Activated T-helper 1 cell treated with anti-CD3 and anti-CD28 coated beads, Interleukin-12 subunit alpha, Interleukin-12 subunit beta, Interleukin-2, Interleukin-4 antibody, amounts not matched to agents 30 ng/mL and 10 ng/mL and 1 ng/mL, durations not matched to agents 14 hours and 24 hours and 36 hours (primary cell): ENCODE measurements at places on chromosomes 7 and 10. TPM values are rescaled to one million over a fixed set of nuclear protein-coding genes. Genes with fewer than 3 reads are reported as not detected.

Gene GRID2IP
- 0.08 and 0.12 TPM in 2 replicates for total RNA-seq

Gene INHBA
- 1.9 and 2.5 TPM in 2 replicates for total RNA-seq

Gene FRMPD2
- not detected in 2 replicates for total RNA-seq

Gene SPOCK2
- 139 and 142 TPM in 2 replicates for total RNA-seq

Gene UCMA
- not detected in 2 replicates for total RNA-seq

Gene ITIH2
- total RNA-seq = not detected in 2 replicates

Gene GSTO1
- 125 TPM in 2 replicates for total RNA-seq

Gene FUOM
- total RNA-seq = 45.4 and 51.8 TPM in 2 replicates

Gene FAM13C
- not detected in 2 replicates for total RNA-seq

Gene SUN3
- total RNA-seq = not detected in 2 replicates

Gene FAM180A
- not detected in 2 replicates for total RNA-seq

Gene CALHM1
- not detected in 2 replicates for total RNA-seq

GRCh38 chr10:110357252-110357780 lies 52.6 kb upstream of the SMNDC1 start:
- no peak for DNase-seq

GRCh38 chr7:87267239-87267900 lies 47.8 kb upstream of the TMEM243 start:
- DNase-seq = no peak

DNA sequence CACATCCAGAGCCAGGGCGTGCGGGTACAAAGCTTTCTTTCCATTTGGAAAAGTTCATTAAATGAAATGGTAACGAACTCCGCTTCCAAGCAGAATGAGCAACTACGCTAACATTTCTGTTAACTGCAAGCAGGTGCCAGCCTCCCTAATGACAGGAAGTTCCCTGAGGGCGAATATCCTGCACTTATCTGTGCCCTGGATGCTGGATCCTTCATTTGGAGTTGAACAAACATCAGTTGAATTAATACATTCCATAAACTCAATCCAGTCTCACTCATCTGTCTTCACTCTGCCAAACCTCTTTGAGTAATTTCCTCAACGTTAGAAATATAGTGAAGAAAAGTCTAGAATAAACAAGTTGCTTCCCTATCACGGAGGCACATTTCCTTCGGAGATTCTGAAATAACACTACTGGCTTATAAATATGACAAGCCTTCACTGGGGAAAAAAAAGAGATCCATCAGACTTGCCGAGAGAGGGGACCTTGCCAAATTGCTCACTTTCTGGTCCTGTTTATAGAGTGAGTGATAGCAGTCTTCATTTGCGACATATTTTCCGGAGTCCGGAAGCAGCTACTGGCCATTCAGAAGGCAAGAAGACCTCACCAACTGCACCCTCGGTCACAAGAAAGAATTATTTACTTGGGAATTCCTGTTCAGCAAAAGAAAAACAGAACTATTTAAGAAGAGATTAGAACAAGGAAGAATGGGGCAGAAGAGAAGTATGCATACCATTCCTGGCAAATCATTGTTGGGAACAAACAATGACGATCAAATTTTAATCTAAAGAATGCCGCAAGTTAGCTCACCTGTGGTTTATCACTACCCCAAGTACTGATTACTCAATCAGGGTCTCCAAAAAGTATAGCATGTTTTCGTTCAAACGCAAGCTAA lies 196.4 kb downstream of the FAM107B start:
- DNase-seq = no peak

DNA sequence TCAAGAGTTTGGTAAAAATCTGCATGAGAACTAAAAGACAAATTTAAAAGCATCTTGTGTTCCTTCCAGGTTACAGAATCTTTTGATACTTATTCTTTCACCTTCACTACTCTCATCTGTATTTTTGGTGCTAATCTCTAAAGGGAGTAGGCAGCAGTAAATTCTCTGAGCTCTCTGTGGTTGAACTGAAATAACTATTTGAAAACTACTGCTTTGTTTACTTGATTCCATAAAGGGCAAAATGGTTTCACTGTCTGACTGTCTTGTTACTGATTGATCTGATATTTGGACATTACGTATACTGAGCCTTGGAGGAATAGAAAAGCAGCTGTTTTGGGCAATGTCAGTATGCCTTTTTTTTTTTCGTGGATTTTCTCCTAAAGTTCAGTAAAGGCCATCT lies 103.3 kb downstream of the CHRM2 start:
- no peak for DNase-seq

GRCh38 chr10:71832967-71833366 lies 18.1 kb downstream of the PSAP start:
- no peak for DNase-seq

- no peak for DNase-seq
Measured at GRCh38 chr7:13106513-13106912, 419.1 kb downstream of the ARL4A start.

- DNase-seq = no peak
Measured at GRCh38 chr7:35501681-35502080, 193.3 kb downstream of the HERPUD2 start.

DNA sequence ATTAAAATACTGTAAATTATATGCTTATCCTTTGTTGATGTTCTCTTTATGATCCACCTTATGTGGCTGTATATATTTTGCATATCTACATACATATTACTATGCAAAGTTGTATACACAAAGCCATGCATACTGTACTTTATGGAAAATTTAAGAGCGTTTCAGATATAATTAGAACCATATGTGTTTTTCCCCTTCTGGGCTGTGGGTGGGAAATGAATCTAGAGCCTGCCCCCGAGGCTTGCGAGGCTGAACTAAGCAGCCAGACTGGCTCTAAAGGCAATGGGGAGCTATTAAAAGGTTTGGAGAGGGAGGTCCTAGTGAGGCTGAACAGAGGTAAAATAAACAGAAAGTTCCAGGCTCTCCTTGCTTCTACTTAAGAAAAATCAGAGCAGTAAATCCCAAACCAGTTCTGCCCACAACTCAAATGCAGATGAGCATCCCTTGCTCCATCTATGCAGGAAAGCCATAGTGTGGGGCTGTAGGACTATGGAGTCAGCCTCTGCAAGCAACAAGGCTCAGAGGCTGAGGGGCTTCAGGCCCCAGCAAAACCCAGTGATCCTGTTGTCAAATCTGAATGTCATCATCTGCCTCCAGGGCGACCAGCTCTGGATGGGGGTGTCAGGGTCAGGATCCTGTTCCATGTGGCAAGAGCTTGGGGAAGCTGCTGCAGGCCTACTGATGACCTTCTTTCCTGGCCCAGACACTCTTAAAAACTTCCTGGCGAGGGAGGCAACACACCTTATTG lies 14.1 kb upstream of the DDIT4 start:
- no peak for DNase-seq

DNA sequence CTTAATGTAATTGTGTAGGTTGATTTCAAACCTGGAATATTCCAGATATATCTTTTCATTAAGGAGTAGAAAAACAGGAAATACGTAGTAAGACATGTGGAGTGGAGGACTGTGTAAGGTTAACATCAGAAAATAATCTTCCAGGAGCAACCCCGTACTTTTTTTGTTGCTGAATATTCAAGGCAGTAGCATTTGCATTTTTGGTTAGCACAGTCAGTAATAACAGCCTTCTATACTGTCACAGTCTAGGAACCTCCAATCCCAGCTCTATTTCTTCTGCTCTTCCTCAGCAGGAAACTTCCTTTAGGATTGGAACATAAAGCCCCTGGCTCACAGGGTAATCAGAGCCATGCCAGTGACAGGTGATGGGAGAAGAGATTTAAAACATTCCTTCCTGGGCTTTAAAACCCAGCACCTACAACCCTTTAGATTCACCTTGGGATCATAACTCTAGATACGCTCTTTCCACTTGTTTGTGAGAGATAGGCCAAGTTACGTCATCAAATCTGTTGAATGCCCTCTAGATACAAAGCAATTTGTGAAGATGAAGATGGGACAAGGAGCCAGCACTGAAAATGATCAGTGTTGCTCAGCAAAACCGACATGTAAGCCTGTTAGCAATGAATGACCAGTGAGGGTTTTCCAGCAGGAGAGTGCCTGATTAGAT lies 248.5 kb upstream of the NPY start:
- DNase-seq = no peak

DNA sequence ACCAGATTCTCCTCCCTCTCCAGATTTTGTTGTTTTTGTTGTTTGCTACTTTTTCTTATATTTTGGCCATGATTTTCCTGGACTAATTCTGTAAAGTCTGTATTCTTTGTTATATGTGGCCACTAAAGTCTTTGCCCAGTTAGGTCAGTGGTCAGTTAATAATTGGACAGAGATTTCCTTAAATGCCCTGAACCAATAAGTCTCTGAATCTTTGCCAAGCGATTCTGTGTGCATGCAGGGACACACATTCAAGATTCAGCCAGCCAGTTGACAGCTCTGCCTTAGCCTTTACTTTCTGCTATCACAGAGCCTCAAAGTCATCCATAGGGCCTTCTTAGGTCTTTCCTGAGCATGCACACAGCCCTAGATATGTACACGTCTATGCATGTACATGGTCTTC lies 11.0 kb upstream of the COL17A1 start:
- no peak for DNase-seq

DNA sequence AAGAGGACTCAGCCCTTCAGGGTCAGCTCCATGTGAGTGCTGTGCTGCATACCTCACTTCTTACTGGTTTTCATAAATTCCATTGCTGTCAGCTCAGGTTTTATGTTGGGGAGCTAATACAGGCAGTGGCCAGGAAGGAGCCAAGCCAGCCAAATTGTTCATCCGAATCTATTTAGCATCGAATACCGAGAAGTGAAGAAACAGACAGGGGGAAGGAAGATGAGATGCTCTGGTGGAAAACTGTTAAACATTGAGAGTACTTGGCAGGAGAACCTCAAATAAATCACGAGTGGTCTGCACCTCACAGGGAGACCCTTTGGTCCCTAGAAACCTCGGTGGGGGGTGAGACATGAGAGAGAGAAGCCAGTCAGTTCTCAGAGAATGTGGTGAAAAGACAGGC lies 196.0 kb upstream of the TMEM72 start:
- no peak for DNase-seq

- peak; percentile 74 for DNase-seq
Measured at GRCh38 chr7:87220026-87220733, 648 bp upstream of the TMEM243 start.

- DNase-seq = no peak
Measured at GRCh38 chr7:26857506-26858240, 6.7 kb downstream of the SKAP2 start.

- DNase-seq = no peak
Measured at GRCh38 chr7:105916603-105917002, 40.2 kb upstream of the ATXN7L1 start.

- no peak for DNase-seq
Measured at GRCh38 chr7:2282185-2282751, 32.0 kb downstream of the SNX8 start.

DNA sequence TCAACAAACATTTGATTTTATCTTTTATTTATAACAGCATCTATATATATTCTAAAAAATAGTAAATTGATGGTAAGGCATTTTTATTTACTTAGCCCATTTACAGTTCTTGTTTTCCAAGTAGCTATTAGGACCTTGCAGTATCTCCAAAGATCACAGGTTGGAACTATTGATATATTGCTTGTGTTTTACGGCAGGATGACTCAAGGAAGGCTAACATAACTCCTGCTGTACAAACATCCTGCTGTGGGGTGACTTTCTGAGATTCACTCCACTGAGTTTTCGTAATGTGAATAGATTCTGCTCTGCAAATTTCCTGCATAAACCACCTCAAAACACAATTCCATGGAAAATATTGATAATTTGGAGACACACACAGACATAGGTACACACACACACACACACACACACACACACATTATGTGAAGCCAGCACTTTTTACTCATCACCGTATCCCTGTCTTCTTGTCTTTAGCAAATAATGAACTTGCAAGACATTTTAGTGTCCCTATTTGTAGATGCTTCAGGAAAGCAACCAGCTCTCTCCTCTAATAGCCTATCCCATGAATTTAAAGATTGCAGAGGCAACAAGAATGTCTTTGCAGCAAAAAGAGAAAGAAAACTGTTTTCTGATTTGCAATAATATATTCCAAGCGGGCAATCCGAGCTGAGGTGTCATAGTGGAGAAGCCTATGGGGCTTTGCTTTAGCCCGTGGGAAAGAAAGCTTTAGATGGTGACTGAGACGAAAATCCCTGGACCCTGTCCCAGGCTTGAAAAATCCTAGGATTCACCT lies 722 bp downstream of the AGR2 start:
- DNase-seq = no peak
